ENCODE measurements at places on chromosomes 7 and 10. TPM values are rescaled to one million over a fixed set of nuclear protein-coding genes. Genes with fewer than 3 reads are reported as not detected.

Gene ADAM22
- polyA plus RNA-seq, result 0.96 TPM

DNA sequence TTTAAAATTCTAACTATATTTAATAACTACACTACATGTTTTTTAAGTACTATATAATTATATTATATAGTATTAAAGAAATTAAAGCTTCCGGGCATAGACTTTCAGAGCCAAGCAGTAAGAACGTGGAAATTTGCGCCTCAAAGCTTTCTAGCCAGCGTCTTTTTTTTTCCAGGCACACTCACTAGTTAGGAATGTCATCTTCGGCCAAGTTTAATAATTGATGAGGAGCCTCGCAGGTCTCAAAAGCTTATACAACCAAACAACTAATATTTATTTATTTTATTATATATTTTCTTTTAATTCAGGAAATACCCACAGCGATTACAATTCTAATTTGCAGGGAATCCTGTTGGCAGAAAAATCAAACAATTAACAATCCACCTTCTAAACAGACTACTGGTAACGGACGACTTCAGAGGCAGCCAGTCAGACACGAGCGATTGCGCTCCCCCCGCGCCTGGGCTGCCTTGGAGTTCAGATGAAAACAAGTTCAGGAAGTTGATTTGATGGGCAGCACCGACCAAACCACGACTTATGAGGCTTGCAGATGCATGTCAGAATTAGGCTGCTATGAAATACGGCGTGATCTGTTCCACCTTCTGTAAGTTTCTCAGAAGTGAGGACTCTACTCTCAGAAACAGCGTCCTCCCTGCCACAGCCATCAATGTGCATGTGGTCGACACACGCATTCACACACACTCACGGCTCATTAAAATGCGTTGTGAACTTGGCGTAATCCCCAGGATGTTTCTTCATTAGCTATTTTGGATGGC is 431.8 kb upstream of the MGMT start:
- no peak for DNase-seq

GRCh38 chr7:50828801-50829200 is 46.1 kb upstream of the GRB10 start:
- DNase-seq, result no peak

- no peak for DNase-seq
Measured at GRCh38 chr7:114298011-114298410, 116.6 kb upstream of the FOXP2 start.

Gene RNF133
- polyA plus RNA-seq, result 0.02 TPM

Gene AKR1C4
- polyA plus RNA-seq, result 0.02 TPM

Gene ADRB1
- 0.62 TPM for polyA plus RNA-seq

Gene ERVW-1
- polyA plus RNA-seq, result 0.14 TPM

Gene ADRA2A
- polyA plus RNA-seq, result 0.80 TPM

DNA sequence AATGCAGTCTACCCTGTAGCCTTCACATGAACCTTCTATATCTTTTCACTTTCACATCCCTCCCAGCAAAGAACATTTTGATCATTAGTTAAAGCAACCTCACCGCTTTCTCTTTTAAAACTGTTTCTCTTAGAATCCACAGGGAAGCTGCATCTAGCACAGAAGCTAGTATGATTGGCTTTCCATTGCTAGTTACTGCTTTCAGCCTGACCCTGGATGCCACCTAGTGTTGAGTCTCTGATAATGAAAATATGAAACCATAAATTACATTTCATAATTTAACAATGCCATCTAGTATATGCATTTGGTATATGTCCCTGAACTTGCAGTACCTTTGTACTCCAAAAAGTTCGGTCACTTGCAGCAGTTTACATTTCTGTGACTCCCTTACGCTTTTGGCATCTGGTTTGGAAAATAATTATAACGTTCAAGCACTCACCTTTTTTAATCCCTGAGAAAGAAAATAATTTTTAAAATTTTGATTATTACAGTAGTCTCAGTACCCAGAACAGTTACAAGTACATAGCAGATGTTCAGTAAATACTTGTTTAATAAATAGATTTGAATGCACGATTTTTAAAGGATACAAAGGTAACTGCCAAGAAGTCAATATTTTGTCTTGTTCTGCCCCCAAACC is 22.7 kb downstream of the CISD1 start:
- no peak for DNase-seq

DNA sequence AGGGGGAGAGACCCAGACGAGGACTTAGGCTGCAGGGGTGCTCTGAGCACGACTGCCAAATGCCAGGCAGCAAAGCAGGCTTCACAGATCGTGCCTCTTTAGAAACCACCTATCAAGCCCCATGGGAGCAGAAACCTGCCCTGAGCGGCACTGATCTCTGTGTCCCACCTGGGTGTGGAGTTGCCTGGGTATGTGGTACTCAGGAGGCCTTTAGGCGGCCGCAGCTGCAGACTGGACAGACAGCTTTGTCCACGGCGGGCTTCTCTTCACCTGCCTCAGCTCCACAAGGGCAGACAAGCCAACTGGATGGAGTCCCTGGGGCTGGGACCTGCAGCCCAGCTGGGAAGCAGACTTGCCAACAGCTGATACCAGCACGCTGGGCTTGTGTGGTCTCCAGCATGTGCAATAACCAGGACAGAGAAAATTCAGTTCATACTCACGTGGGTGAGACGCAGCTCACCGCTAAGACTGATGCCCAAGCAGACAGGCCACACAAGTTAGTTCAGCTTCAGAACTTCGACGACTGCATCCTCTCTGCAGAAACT is 163.2 kb downstream of the EBF3 start:
- DNase-seq, result no peak

Gene SPDYE2B
- polyA plus RNA-seq, result 0.02 TPM

- no peak for DNase-seq
Measured at GRCh38 chr10:21516242-21517131, 9.0 kb downstream of the SKIDA1 start.

GRCh38 chr7:156768698-156769472 is 124.1 kb downstream of the LMBR1 start:
- no peak for DNase-seq

DNA sequence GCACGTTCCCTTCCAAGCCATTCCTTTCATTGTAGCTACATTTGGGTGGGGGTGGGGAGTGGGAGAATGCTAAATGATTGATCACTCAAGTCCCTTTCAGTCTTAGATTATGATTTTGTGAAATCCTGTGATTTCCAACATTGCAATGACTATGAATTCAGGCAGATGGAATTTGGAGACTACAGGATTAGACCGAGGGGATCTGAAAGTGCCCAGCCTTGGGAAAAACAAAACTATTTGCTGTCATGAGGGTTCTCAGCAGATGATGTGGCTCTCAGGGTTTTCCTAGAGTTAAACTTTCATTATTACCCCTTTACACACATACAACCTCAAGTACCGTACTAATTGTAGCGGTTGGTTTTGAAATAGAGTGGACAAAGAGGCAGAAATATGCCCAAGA is 4.7 kb downstream of the MACROH2A2 start:
- no peak for DNase-seq

Gene RP9
- 17.8 TPM for polyA plus RNA-seq

DNA sequence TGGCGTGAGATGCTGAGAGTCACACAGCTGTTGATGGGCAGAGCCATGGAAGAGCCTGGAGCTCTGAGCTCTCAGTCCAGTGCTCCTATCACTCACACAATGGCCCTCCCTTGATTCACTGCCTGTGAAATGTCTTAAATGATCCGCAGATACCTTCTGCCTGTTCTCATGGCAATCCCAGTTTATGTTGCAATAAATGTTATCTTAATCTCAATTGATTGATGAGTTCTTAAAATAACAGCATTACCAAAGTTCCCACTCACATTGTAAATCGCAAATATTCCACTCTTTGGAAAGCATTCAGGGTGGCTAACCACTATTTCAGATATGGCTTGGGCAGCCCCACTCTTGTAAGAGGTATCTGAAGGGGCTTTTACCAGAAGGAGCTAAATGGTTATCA is 865.5 kb downstream of the LRMDA start:
- DNase-seq, result no peak

Gene NYAP1
- 0.66 TPM for polyA plus RNA-seq

Gene CAPZA2
- 55.9 TPM for polyA plus RNA-seq

Gene PRSS2
- polyA plus RNA-seq, result 23.1 TPM

GRCh38 chr10:93039721-93040120 is 20.9 kb upstream of the CYP26C1 start:
- peak; percentile 15 for DNase-seq

Gene CLRN3
- 0.23 TPM for polyA plus RNA-seq

Gene TWIST1
- polyA plus RNA-seq, result 1.5 TPM

DNA sequence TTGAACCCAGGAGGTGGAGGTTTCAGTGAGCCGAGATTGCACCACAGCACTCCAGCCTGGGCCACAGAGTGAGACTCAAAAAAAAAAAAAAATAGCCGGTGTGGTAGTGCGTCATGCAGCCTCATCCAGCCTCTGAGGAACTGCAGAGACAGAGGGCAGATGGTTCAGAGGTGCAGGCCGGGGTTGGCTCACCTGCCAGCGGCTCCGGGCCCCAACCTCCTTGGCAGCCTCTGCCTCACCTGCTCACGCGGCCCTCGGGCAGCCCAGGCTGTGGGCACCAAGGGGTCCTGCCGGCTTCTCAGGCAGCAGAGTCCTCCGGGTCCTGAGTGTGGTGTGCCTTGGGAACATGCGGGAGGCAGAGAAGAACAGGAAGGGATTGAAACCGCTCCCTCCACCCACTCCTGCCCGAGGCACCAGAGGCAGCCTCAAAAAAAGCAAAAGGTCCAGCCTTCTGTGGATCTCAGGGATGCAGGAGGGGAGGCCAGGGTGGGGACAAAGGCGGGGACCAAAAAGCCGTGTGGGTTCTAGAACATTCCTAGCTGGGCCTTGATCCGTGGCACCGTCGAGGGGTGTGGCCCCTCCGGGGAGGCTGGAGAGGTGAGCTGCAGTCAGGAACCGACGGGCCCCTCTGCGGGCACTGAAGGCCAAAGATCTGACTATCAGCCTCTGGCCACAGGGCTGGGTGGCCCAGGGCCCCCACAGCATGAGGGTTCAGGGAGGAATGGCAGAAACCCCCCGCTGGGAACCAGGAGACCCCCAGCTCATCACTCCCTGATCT is 55.4 kb upstream of the DNAJB6 start:
- no peak for DNase-seq

GRCh38 chr7:137820156-137820555 is 26.6 kb downstream of the DGKI start:
- no peak for DNase-seq

Gene PHKG1
- 1.7 TPM for polyA plus RNA-seq

Gene RADIL
- 0.91 TPM for polyA plus RNA-seq

GRCh38 chr7:107907-108306 is 84.5 kb upstream of the FAM20C start:
- DNase-seq, result no peak

GRCh38 chr10:61804414-61804813 is 97.1 kb upstream of the ARID5B start:
- no peak for DNase-seq

GRCh38 chr10:8163824-8164223 is 109.3 kb downstream of the GATA3 start:
- no peak for DNase-seq

DNA sequence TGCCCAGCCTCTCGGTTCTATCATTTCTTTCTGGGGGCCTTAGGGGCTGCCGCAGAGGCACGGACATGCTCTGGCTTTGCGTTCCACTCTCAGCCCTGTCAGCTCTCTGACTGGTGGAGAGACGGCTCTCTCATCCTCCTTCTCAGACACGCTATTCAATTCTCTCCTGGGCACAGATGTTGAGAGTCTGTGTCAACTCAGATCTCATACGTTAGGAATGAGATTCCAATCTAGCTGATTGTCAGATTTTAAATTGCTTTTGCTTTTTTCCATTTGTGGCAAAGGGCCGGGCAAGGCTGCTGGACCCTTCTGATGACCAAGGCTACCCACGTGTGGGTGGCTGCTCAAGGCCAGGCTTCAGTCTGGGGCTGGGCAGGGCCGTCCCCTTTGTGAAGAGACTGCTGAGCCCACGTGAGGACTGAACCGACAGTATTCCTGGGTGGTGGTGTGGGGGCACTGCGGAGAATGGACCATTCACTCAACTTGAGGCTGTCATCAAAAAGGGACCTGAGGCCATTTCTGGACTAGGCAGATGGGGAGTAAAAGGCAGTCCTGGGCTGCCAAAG is 71.5 kb downstream of the CLEC2L start:
- DNase-seq, result no peak

- no peak for DNase-seq
Measured at GRCh38 chr7:22377703-22378102, 20.7 kb upstream of the RAPGEF5 start.

DNA sequence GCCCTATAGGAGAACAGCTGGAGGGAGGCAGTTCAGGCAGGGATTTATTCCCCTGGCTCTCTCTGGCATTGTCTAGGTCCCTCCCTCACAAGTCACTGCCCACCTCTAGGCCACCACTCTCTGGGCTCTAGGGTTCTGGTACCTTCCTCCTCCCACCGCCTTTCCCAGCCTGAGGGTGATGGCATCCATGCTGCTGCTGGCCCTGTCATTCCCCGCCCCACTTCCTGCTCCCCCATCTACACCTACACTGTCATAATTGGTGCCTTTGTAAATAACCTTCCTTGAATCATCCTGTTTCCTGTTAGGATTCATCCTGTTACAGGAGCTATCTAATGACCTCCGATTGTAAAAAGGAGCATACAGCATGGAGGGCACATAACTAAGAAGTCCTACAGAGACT is 303.3 kb upstream of the COBL start:
- DNase-seq, result no peak

Gene PDK4
- polyA plus RNA-seq, result 153 TPM

- no peak for DNase-seq
Measured at GRCh38 chr10:18211862-18212261, 71.6 kb downstream of the CACNB2 start.

GRCh38 chr7:55493408-55493807 is 78.9 kb downstream of the VOPP1 start:
- DNase-seq, result no peak

Gene AKR1C8
- polyA plus RNA-seq, result 0.09 TPM

Gene SEPTIN14
- polyA plus RNA-seq, result under 0.01 TPM

GRCh38 chr10:129741280-129741977 is 222.6 kb downstream of the EBF3 start:
- no peak for DNase-seq

GRCh38 chr10:1022413-1022812 is 3.2 kb downstream of the IDI2 start:
- no peak for DNase-seq
